Effector CD4-positive, alpha-beta T cell (primary cell): ENCODE measurements at places on chromosomes 12 and 14.

- DNase-seq = no peak
These were observed 183.8 kb downstream of the TTC7B start for GRCh38 chr14:90632451-90632850.

GRCh38 chr12:122182887-122183587, at the start of gene LRRC43:
Gene LRRC43, plus strand, starts transcription at chr12:122183123. Its CDS starts 22 bp downstream, at chr12:122183145.
- DNase-seq = no peak

DNA sequence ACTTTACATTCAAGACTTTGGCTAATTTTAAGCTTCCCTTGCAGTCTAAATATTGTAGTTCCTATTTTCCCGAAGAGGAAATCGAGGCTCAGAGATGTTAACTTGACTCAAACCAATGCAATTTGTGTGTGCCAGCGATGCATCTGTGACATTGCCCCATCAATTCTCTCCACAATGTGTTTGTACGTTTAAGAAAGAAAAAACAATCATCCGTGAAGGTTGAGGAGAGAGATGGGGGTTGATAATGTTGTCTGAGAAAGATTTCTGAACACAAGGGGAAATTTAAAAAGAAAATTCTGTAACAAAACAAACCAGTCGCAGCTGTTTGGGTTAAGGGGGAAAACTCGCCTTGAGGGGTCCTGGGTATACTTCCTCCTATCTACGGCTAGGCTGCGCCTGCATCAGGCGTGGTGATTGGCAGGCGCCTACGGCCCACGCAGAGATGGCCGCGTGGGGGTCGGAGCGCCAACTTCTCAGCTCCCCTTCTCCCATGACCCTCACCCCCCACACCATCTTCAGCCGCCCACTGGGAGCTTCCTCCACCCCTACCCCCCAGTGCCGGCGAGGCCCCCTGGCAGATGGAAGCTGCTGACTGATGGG, 12.3 kb downstream of the SIX1 start:
- no peak for DNase-seq

- DNase-seq = no peak
These were observed 201.7 kb downstream of the EXOC5 start for GRCh38 chr14:57066887-57067513.

DNA sequence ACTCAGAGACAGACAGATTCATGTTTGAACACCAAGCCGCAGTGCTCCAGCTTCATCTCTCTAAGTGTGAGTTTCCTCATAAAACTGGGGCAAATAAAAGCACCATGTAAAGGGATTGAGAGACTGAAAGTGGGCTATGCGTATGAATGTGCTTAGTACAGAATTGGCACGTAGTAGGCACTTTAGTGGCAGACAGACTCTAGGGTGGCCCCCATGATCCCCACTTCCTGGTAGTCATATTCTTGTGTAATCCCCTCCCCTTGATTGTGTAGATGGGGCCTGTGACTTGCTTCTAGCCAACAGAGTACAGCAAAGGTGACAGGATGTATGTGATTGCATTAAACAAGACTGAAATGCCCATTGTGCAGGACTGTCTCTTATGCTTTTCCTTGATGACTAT, 43.0 kb downstream of the DAO start:
- no peak for DNase-seq

DNA sequence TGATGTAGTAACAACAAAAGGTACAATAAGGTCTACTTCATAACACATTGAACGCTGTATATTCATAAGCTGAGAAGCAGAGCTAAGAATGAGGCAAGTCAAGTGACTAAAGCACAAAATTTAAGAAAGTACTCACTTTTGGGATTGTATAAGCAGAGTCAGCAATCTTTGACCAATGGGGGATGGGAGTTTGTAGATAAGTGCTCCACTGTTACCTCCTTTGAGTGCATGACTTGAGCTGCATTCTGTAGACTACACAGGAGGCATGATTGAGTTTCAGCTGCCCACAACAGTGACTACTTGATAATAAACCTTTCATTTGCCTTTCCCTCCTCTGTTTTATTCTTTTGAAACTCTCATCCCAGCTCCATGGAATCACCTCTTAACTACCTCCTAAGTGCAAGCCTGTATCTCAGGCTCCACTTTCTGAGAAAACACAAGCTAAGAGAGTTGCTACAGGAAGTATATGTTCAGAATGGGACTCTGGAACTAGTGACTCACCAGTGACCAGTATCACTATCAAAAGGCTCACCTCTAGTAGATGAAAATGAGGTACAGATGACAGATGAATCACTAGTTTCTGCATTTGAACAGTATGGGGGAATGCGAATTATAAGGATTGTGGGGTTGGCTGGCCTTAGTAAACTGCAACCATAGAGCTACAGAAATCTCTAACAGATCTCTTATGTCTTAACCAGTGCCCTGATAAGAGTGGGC, 49.2 kb downstream of the SLC35F4 start:
- no peak for DNase-seq

DNA sequence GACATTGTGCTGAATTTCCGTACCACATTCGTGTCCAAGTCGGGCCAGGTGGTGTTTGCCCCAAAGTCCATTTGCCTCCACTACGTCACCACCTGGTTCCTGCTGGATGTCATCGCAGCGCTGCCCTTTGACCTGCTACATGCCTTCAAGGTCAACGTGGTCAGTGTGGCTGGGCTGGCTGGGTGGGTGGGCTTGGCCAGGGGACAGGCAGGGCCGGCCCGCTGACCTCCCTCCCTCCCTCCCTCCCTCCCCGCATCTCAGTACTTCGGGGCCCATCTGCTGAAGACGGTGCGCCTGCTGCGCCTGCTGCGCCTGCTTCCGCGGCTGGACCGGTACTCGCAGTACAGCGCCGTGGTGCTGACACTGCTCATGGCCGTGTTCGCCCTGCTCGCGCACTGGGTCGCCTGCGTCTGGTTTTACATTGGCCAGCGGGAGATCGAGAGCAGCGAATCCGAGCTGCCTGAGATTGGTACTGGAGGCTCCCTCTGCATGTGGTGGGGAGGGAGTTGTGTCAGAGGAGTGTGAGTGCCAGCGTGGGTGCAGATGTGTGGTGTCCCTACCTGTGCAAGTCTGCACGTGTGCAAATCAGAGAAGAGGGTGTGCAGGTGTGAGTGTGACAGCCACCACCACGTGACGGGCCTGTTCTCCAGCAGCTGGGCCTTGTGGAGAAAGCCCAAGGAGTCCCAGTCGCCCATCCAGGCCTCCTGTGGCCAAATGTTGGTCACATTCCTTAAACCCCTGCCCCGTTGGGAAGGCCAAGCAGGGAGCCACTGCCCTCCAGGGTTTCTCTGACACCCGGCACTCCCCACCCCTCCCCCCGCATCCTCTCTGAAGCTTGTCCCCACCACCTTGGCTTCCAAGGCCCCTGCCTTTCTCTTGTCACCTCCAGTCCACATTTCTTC, 5.3 kb downstream of the KCNH3 start:
- no peak for DNase-seq

DNA sequence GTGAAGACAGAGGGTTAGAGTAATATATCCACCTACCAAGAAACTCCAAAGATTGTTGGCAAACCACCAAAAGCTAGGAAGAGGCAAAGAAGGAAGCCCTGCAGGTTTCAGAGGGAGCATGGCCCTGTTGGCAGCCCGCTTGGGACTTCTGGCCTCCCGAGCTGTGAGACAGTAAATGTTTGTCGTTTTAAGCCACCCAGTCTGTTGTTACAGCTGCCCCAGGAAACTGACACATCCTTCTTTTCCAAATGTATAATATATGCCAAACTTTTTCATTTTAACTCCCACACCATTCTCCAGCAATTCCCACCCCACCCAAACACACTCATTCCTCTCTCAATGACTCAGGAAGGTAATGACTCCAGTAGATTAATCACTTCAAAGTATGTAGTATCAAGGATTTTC, 74.0 kb downstream of the RPS29 start:
- no peak for DNase-seq

DNA sequence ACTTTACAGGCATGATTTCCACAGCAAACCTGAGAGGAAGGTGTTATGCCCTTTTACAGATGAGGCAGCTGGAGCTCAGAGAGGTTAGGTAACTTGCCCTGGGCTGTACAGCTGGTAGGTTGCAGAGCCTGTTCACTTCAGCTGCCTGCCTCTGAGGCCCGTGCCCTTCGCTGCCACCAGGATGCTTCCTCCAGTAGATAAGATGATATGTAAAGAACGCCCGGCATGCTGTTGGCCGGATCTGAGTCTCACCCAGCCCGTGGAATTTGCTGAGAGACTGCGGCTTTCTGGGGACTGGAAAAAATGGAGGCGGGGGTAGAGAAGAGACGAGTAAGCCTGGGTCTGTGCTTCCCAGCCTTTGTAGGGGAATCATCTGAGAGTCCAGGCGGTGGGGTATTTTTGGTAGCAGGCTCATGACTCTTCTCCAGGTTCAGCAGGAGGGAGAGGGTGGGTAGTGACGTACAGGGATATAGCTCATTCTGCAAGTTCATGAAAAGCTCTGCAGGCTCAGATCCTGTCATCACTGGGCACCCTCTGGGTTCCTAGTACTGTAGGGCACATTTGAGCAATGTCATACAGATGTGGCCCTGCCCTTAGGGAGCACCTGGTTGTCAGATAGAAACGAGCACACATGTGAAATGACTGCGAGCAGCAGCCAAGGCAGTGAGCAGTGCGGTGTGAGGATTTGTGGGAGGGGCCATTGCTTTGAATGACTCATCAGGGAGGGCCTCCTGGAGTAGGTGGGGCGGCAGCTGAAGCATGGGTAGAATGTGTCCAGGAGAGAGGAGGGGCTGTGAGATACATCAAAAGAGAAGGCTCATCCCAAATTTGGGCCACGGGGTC, 159.4 kb downstream of the TSPAN9 start:
- no peak for DNase-seq

DNA sequence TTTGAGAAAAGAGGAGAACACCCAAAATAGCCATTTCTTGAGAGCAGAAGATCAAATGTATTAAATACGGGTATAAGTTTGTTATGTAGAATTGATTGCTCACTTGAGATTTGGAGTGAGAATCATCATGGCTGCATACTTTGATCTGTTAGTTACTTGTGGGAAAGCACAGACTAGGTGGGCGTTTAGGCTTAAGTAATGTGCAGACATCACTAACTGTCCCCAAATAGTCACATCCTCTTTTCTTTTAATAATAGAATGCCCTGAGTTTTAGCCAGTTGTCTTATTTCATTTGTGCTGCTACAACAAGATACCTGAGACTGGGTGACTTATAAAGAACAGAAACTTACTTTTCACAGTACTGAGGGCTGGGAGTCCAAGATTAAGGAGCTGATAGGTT, 14.3 kb upstream of the GTF2A1 start:
- no peak for DNase-seq

GRCh38 chr12:32125455-32126084, 18.9 kb downstream of the BICD1 start:
- no peak for DNase-seq

- DNase-seq = no peak
These were observed 6.8 kb downstream of the PARP2 start for GRCh38 chr14:20350282-20350681.

GRCh38 chr12:15982071-15982470, 70.9 kb downstream of the DERA start:
- DNase-seq = no peak

- no peak for DNase-seq
These were observed 1.1 kb downstream of the TOGARAM1 start for GRCh38 chr14:44963044-44963528.

DNA sequence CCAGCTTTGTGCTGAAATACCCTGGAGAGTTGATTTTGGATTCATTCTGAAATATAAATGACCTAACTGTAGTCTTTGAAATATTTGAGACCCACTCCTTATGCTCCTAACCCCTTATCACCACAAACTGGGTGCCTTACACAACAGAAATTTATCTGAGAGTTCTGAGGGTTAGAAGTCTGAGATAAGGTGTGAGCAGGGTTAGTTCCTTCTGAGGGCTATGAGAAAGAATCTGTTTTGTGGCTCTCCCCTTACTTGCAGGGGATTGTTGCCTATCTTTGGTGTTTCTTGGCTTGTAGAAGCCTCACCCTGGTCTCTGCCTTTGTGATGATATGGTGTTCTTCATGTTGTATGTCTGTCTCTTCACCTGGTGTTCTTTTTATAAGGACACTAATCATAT, 91.7 kb downstream of the DERA start:
- DNase-seq = no peak

DNA sequence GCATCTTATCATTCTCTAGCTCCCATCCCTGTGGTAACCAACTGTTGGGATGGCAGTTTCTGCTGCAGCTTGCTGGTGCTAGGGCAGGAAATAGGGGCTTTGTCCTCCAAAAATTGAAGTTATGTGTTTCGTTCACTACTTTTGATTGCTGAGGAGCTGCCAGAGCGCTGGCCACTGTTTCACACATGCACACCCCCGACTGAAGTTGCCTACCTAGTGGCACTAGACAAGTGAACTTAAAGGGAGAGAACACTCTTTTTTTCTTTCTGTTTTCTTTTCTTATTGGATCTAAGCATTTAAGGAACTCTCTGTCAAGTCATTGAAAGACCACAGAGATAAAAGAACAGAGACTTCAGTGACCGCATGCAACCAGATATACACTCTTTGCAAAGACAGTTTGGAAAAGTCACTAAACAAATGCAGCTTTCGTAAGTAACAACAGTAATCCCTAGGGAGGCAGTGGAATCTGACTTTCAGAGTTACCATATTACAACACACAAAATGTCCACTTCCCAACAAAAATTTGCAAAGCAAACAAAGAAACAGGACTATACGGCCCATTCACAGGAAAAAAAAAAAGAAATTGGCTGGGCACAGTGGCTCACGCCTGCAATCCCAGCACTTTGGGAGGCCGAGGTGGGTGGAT, 12.0 kb downstream of the TFCP2 start:
- no peak for DNase-seq

- peak; percentile 48 for DNase-seq
These were observed 53.1 kb upstream of the PLEKHG7 start for GRCh38 chr12:92649511-92650227.

GRCh38 chr12:14153803-14154202, 172.4 kb upstream of the GRIN2B start:
- DNase-seq = no peak

GRCh38 chr14:44880791-44881190, 81.0 kb downstream of the KLHL28 start:
- no peak for DNase-seq

GRCh38 chr12:52036587-52037171, 14.6 kb upstream of the NR4A1 start:
- peak; percentile 86 for DNase-seq

- DNase-seq = no peak
These were observed 15.7 kb downstream of the CHPT1 start for GRCh38 chr12:101713059-101713682.

DNA sequence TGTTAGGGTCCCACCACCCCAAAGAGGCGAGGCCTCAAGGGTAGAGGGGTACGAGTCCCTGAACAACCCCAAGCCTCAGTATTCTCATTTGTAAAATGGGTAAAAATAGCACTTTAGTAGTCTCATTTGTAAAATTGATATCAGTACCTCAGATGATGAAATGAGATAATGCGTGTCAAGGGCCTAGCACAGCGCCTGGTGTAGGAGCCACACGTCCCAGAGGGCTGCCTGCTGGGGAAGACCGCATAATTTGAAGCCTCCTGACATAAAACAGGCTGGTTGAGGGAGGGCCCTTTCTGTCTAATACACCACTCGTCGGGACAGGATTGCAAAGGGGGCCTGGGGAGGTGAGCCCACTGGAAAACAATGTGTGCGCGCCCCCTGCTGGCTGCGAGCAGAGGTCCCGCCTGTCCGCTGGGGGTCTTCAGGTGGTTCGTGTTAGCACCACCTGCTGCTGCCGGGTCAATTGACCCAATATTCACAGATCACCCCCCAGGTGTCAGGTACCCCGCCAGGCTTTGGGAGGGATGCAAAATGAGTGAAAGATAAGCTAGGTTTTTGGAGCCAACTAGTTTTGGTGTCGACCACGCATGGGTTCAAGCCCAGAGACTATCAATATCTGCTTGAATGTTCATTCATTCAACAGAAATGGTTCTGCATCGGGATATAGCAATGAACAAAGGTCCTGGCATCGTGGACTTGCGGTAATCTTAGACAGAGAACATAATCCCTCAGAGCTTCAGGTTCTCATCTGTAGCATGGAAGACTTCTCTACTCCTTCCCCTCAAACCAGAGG, 24.7 kb upstream of the IRF2BPL start:
- peak; percentile 74 for DNase-seq
